Stimulated activated CD8-positive, alpha-beta memory T cell treated with anti-CD3 and anti-CD28 coated beads, Interleukin-4, amount 100 ng/mL, for 1 hour (primary cell): ENCODE measurements at places on chromosomes 4 and X.

GRCh38 chr4:164621886-164622521 is 131.9 kb upstream of the SMIM31 start:
- no peak for DNase-seq

DNA sequence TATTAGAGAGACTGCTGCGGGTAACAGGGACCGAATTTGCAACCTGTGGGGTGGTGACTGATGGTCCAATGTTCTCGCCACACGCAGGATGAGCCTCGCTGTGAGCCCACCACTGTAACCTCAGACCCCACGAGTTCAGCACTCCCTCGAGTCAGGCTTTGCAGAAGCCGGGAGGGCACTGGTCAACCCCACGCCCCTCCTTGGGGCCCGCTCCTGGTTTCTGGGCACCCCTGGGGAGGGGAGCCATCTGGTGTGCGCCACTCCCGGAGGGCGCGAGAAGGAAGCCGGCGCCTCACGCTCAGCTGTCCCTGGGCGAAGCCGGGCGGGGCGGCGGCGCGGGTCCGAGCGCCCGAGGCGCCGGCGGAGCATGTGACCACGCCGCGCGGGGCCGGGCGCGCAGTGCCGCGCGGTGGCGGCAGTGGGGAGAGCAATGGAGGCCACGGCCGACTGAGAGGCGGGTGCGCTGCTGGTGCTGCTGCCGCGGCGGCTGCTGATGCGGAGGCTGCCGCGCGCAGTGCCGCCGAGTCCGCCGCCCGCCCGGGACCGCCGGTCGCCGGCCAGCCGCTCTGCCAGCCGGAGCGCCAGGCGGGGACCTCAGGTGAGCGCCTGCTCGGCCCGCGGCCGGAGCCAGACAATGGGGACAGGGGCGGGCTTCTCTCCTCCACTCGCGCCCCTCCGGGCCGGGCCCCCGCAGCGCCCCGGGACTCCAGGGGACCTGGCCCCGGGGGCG is 100.1 kb downstream of the CEP135 start:
- no peak for DNase-seq

DNA sequence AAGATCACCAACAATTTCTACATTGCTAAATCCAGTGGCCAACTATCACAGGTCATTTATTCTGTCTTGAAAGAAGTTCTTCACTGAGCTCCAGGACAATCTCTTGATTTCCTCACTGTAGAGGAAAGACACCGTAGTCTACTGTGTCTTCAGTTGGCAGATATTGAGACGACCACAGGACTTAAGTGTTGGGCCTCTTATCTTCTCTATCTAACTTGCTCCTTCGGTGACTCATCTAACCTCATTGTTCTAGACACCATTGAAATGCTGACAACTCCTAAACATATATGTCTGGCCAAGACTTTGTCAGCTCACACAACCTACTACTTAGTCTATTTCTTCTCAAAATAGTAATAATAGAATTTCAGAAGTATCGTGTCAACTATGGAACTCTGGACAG is 425.8 kb downstream of the ARAP2 start:
- no peak for DNase-seq

DNA sequence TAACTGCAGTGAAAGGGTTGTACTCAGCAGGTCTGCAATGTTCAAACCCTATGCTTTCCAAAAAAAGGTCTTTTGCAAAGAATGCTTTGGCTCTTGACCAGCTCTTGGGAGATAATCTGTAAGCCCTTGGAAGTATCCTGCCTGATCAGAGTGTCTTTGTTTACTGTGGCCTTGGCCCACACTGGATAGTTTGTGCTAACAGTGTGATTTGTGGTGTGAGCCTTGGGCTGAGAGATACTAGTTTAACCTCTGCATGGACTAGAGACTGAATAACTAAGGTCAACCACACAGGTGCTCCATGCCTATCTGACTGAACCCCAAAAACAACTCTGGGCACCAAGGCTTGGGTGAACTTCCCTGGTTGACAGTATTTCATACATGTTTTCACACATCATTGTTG is 3.6 kb upstream of the MAGED1 start:
- no peak for DNase-seq

- no peak for DNase-seq
Observed at GRCh38 chr4:89422441-89422990, 114.9 kb upstream of the GPRIN3 start.

- DNase-seq, result peak; percentile 41
Observed at GRCh38 chr4:8409264-8410065, 31.1 kb downstream of the ACOX3 start.

DNA sequence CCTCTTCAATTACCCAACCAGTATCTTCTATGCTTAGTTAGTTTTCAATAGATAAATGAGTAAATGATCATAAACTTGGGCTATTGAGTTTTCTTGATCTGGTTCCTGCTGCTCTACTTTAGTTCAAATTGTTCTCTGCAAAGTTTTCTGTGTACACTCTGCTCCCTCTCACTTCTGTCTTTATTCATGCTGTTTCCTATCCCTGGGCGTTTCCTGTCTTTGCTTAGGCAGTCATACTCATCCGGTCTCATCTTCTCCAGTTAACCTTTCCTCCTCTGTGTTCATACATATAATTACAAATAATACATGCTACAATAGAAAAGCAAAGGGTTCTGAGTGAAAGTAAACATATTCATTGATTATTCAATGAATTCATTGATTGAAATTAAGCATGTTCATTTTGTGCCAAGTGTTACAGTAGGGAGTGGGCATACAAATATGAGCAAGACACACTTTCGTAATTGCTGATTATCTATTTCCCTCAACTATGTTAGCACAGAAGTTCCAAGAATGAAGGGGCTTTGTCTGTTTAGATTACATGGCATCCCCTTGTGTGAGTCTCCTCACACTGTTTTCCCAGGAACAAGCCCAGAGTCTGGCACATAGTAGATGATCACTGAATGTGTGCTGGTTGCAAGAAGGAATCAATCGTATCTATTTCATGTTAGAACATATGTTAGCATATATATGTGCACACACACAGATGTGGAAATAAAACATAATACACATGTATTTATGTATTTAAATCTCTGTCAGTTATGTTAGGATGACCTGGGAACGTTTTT is 1.1 kb downstream of the RAB39B start:
- no peak for DNase-seq

DNA sequence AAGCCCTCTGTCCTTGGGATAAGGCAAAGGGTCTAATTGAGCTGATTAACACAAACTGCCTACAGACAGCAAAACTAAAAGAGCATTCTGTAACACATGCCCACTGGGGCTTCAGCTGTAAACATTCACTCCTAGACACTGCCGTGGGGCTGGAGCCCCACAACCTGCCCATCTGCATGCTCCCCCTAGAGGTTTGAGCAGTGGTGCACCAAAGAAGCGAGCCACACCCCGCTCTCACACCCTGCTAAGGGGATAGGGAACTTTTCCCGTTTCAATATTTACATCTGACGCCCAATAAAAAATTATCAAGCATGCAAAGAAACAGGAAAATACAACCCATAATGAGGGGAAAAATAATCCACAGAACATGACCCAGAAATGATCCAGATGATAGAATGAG is 46.9 kb upstream of the HSD17B10 start:
- DNase-seq, result no peak

DNA sequence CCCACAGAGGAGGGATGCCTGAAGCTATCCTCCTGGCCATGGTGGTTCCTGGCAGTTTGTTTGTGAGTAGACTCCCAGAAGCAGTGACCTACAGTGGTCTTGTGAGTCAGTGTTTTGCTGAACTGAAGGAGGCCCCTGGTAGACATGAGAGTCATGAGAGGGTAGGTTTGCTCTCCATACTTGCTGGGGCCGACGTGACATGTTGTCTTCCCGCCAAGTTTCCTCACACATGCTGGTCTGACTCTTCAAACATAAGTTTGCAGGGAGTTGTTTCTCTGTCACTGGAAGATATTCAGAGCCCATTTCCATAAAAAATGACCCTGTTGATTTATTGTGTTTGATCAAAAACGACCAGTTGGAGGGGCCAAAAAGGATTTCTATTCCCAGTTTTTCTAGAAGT is 131.1 kb upstream of the SCML1 start:
- DNase-seq, result no peak

DNA sequence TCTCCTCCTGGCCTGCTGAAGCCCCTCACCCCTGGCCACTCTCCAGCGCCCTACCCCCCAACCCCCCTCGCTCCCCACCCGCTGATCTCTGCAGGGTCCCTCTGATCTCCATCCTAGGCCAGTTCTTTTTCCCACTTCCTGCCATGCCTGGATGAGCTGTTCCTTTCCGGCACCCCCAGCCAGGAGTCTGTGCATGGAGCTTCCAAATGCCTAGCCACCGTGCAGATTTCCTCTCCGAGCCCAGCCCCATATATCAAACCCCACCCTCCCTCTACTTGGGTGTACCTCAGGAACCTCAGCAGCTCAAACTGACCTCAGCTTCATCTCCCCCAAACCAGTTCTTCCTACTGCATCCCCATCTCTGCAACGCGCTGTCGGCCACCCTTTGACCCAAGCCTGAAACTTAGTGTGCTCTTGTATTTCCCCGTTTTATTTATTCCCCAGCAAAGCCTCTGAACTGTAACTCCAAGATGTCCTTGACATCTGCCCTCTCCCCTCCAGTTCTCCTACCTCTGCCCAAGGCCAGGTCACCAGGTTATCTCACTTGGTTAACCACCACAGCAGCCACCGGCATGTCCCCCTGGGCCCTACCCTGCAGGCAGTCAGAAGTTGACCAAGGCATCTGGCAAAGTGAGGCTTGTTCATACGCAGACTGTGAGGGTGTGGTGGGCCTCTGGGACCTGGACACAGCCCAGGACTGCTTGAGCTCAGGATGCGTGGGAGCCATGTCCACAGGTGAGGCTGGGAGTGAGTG is 194.9 kb upstream of the PSAPL1 start:
- DNase-seq, result no peak

DNA sequence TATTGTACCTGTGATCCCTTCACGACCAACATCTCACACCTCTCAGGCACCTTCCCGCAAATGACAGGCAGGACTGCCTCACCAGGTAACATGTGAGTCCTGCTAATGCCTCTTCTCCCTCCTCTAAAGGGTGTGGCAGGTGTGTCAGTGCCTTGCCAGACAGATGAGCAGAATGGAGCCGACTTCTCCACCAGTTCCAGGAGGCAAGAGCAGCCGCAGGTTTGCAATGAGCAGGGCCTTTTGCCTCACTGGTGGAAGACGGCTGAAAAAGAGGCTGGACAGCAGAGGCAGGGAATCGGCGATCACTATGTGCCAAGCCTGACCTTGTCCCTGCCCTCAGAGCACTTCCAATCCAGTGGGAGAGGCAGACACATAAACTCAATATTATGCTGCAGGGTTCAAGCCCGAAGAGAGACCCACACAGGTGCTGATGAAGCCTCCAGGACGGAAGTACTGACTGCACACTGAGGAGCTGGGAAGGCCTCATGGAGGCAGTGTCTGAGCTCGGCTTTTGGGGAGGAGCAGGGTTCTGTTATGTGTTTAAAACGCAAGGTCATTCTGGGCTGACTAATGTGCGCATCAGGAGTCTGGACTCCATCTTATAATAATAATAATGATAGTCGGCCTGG is 57.9 kb downstream of the C4orf50 start:
- no peak for DNase-seq

DNA sequence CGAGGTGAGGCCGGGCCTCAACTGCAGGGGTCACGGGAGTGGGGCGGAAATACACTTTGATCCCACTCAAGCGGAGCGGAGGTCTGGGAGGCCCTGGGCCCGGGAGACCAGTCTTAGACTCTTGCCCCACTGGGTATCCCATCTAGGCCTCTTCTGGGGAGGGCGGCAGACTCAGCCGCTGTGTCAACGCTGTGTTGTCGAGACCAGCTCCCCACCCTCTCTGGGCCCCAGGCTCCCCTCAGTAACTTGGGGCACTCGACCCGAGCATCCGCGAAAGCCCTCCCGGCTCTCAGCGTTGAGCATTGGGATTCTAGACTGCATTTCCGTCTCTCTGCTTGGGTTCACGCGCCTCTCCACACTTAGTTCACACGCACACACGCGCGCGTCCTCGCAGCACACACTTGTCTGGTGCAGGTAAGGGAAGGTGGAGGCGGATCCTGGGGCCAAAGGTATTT is 1.7 kb downstream of the NKX3-2 start:
- no peak for DNase-seq

- no peak for DNase-seq
Observed at GRCh38 chrX:48940404-48940955, 16.9 kb downstream of the OTUD5 start.

DNA sequence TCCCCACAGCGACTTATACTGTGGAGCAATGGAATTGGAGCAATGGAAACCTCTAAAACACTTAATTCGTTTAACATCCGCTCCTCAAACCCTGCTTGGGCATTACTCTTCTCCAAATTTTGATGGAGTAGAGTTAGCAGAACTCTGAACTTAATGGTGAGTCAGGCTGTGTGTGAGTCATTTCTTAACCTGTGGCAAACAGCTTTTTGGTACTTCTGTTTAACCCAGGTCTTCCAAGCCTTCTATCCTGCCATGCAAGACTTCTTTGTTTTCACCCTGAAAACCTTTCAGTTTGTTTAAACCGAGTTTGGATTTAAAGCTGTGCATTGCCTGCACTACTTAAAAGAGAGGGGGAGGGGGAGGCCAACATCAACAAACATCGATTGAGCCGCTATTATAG is 3.6 kb upstream of the AMOT start:
- DNase-seq, result no peak

- no peak for DNase-seq
Observed at GRCh38 chrX:112738347-112739033, 58.8 kb upstream of the LHFPL1 start.

- DNase-seq, result no peak
Observed at GRCh38 chrX:67607466-67607865, 63.6 kb downstream of the AR start.

- DNase-seq, result no peak
Observed at GRCh38 chr4:129543299-129543698, 447.3 kb downstream of the C4orf33 start.

GRCh38 chr4:183986971-183987946 is 82.2 kb downstream of the STOX2 start:
- no peak for DNase-seq

GRCh38 chr4:102157984-102158383 is 187.3 kb downstream of the SLC39A8 start:
- DNase-seq, result no peak

- DNase-seq, result no peak
Observed at GRCh38 chr4:7893539-7893938, 46.1 kb downstream of the AFAP1 start.

- no peak for DNase-seq
Observed at GRCh38 chr4:124637321-124637720, 75.2 kb downstream of the ANKRD50 start.

DNA sequence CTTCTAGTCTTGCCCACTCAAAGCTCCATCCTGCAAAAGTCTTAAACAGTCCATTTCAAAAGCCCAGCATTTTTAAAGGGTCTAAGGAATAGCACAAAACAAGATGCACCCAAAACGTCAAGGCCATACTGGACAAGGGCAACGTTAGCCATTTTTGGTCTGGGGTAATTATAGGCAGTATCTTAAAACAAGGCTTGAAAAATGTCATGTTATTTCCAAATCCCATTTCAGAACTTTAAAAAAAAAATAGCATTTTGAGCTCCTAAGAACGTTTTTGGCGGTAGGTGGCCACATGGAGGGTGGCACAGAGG is 584 bp upstream of the TMEM165 start:
- DNase-seq, result no peak

- no peak for DNase-seq
Observed at GRCh38 chr4:62135565-62136156, 935.5 kb downstream of the ADGRL3 start.

- no peak for DNase-seq
Observed at GRCh38 chr4:8391972-8392371, 48.6 kb downstream of the ACOX3 start.

- DNase-seq, result no peak
Observed at GRCh38 chrX:1378306-1378759, 13.6 kb downstream of the SLC25A6 start.

- DNase-seq, result no peak
Observed at GRCh38 chr4:21710179-21710835, 238.3 kb downstream of the KCNIP4 start.
